ENCODE measurements at places on chromosomes 2 and 18.

DNA sequence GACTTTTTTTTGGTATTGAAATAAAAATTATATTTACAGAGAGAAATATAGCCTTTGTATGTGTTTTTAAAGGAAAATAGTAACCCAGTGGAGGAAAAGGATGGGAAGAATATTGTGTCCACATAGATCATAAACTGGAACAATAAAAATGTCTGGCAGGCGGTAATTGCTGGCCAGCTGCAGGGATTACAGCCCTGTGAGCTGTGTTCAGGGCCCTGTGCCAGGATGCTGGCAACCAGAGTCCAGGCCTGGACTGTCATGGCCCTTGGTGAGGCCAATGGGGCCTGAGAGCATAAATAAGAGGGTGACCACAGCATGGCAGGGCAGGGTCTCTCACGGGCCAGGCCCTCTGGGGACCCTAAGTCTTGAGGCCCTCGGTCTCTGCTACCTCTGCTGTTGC, 171.2 kb downstream of the ACOXL start:
- DNase-seq: no peak

DNA sequence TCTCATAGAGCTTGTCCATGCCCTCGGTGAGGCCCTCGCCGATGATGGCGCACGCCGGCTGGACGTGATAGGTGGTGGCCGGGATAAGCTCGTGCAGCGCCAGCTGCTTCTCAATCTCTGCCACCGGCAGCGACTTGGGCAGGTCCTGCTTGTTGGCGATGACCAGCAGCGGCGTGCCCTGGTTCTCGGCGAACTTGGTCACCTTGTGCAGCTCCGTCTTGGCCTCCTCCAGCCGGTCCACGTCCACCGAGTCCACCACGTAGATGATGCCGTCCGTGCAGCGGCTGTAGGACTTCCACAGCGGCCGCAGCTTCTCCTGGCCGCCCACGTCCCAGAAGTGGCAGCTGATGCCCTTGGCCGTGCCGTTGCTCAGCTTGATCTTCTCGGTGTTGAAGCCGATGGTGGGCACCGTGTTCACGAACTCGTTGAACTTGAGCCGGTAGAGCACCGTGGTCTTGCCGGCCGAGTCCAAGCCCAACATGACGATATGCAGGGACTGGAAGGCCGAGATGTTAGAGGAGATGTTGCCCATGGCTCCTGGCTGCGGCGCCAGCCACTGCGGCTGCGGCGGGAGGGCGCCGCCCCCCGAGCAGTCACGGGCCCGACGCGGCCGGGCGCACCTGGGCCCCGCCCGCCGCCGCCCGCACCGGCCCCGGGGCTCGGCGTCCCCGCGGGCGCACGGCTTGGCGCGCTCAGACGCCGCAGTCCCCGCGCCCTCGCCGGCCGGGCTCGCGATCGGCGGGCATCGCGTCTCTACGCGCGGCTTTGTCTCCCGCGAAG, 636 bp downstream of the ARL4C start:
- no peak for DNase-seq

DNA sequence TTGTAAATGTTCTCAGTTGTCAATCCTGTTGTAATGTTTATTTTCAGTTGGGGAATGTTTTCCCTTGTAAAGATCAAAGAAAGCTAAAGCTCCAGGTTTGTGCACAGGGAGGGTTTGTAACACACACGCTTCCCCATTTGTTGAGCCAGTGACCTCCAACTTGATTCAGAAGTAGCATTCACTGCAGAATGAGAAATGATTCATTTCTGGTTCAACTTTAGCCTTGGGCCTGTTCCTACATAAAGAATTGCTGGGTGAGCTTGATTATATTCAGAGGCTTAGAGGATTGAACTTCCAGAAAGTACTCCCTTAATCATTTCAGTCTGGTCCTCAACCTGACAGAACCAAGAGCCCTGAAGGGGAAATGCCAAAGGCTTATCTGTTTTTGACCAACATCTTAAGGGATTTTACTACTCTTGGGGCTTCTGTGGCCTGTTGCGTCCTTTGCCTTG, 70.6 kb upstream of the CAVIN2 start:
- no peak for DNase-seq

GRCh38 chr2:192828947-192829346, 634.2 kb upstream of the TMEFF2 start:
- DNase-seq: no peak

- DNase-seq: no peak
Observed at GRCh38 chr2:8494151-8494550, 187.7 kb upstream of the ID2 start.

DNA sequence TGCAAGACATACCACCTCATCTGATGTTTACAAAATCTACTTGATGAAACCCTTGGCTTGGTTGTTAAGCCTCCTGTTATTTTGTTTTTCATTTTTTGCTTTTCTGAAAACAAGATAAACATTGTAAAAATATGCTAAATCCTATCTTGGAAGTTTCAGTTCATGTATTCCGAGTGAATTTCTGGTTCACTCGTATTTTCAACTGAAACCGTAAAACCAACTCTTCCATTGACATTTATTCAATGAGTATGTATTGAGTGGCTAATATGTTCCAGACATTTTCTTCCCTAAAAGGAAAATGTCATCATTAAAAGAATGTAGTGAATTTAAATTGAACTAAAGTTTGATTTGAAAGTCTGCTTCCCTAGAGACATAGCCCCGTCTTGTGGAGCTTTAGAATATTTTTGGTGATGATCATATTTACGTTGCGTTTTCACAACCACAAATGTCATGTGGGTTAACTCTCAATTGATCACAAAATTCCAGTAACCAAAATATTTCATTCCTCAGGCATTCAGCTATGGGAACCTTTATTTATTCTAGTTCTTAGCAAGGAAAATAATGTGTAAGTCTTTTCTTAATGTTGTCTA, 204.2 kb downstream of the MBD2 start:
- no peak for DNase-seq

GRCh38 chr2:100802066-100802465, 17.9 kb upstream of the NPAS2 start:
- DNase-seq: no peak

DNA sequence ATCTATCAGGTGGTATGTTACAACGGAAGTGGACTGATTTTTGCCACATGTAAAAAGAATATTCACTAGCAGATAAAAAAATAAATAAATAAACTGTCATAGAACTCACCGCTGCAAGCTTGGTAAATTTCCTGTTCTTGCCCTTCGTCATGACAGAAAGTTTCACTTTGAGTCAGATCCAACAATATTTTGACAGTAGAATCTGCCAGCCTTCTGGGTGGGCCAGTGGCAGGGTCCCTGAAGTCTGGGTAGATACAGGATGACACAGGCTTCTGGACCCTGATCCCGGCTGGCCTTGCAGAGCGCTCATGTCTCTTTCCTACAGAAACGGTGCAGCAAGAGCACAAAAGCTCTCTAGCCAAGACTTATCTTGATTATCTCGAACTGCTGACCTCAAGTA, 97.8 kb upstream of the PMAIP1 start:
- no peak for DNase-seq

DNA sequence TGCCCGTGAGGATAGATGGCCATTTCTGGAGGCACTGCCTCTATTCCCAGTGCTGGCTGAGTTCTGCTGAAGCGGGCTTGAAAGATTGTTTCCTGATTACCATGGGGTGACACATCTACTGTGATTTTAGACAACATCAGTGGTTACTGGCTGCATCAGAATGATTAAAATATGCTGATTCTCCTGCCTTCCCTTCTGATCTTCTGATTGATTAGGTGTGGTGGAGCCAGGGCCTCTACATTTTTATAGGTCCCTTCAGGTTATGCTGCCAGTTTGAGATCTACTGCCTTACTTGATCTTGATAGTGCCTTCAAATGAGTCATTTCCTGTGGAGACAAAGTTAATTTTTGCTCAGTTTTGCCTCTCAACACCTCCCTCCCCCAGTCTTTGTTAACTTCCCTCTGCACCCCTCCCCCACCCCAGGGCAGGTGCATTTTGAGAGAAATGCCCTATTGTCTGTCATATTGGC, 31.6 kb upstream of the SNORC start:
- no peak for DNase-seq

DNA sequence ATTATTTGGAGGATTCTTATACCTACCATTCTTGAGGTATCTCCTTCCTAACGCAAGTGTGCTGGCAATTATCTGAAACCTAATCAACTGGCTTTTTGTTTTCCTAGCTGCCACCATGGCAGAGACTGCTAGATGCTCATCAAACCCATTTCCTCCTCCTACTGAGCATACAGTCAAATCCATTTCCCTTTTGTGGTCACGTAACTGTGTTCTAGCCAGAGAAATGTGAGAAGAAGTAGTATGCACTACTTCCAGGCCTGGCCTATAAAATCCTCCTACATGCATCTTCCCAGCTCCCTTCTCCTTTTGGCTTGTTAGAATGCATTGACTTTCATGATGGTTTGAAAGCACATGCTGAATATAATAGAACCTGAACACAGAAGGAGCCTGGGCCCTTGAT, 494.1 kb upstream of the MEIS1 start:
- no peak for DNase-seq

- no peak for DNase-seq
Observed at GRCh38 chr2:27150639-27151230, 1.9 kb downstream of the TCF23 start.

- no peak for DNase-seq
Observed at GRCh38 chr2:112722816-112723546, 2.2 kb downstream of the NT5DC4 start.

- no peak for DNase-seq
Observed at GRCh38 chr2:203819434-203820133, 48.0 kb upstream of the CTLA4 start.

- no peak for DNase-seq
Observed at GRCh38 chr18:21051620-21052019, 60.0 kb downstream of the ROCK1 start.

GRCh38 chr2:69384618-69385081, 2.4 kb downstream of the GFPT1 start:
- no peak for DNase-seq

- no peak for DNase-seq
Observed at GRCh38 chr2:18792226-18792629, 202.9 kb upstream of the NT5C1B start.

DNA sequence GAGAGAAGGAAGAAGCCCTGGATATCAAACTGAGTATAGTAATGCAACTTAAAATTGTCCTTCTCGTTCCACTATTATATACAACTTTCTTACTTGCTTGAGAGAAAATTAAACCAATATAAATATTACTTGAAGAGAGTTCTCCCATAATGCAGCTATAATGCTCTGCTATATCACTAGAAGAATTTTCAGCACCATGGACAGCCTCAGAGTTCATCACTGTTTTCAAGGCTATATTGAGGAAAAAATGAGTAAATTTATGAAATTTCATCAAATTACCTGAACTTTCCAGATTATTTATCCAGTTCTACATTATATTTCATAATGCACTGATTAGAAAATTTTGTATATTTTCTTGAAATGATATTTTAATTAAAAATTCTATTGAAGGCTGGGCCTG, 1053.5 kb upstream of the FAM98A start:
- no peak for DNase-seq

All from AG04450 (cell line).